ENCODE measurements at places on chromosomes 6 and 20.

GRCh38 chr20:46709055-46709458, 392 bp upstream of the SLC2A10 start:
- no peak for DNase-seq

- no peak for DNase-seq
Measured at GRCh38 chr6:145233955-145234354, 501.4 kb downstream of the EPM2A start.

DNA sequence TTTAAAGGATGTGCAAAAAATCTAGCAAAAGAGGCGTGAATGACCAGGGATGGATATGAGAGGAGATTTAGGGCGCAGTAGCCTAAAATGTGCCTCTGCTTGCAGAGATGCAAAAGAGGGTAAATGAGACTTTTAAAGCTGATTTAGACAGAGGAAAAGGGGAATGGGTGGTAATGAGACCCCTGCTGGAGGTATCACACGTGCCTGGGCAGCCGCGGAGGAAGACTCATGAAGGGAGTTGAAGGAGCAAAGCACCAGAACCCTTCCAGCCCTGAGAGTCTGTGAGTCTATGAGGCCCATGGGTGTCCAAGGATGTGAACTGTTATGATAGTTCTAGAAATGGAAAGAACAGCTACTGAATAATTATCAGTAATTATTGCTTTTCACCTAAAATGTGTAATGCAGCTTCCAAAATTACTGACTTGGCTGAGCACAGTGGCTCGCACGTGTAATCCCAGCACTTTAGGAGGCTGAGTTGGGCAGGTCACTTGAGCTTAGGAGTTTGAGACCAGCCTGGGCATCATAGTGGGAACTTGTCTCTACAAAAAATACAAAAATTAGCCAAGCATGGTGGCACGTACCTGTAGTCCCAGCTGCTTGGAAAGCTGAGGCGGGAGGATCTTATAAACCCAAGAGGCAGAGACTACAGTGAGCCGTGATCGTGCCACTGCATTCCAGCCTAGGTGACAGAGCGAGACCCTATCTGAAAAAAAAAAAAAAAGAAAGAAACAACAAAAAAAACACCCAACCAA, 38.2 kb upstream of the TIAM2 start:
- no peak for DNase-seq

GRCh38 chr6:126170433-126170832, 169.5 kb upstream of the CENPW start:
- DNase-seq, result no peak

DNA sequence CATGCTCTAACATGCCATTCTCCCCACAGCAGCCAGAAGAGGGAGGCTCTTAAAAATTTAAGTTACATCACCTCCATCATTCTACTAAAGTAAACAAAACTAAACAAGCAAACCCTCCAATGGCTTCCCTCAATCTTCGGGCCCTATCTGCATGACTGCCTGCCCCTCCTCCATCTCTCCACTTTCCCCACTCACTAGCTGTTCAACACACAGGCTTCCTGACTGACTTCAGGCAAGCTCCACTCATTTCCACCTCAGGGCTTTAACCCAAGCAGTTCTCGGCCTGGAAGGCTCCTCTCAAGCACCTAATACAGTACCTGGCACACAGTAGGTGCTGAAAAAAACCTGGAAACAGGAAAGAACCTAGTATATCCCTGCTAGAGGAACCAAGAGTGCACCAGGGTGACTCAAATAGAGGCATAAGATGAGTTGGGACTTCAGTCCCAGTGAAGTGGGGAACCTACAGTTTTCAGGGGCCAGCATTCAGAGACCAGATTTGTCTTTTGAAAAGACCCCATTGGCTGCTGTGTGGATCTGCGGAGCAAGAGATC, 2.8 kb downstream of the AHCY start:
- no peak for DNase-seq

DNA sequence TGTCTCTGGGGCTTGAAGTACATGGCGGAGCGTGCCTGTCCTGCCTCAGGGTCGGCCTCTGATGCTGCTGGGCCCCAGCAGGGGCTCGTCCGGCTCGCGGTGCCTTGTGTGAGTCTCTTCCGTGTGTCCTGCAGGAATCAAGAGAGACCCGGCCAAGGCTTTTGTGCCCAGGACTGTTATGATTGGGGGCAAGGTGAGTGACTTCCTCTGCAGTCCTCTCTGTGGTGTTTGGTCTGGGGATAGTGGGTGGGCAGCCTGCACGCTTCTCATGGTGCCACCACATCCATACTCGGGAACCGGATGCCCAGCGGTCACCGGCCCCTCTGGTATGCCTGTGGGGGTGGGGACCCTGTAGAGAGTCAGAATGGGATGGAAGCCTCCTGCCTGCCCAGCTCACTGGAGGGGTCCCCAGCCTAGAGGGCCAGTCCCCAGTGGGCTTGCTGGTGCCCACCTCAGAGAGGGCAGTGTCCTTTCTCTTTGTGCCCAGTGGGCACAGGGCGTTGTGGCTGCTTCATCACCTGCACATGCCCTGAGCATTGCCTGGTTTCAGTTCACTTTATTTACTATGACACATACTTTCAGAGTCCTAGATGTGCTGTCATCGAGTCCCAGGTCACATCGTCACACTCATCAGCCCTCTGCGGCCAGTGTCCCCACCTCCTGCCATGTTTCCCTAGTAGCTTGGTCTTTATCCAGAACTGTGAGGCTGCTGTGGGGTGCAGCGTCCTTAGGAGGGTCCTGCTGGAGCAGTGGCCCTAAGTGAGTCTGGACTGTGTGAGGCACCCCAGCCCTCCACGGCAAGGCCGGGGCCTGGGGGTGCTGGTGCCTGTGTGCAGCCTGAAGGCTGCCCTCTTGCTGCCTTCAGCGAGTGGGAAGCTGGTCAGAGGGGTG, 40.7 kb downstream of the PYGB start:
- DNase-seq, result no peak

DNA sequence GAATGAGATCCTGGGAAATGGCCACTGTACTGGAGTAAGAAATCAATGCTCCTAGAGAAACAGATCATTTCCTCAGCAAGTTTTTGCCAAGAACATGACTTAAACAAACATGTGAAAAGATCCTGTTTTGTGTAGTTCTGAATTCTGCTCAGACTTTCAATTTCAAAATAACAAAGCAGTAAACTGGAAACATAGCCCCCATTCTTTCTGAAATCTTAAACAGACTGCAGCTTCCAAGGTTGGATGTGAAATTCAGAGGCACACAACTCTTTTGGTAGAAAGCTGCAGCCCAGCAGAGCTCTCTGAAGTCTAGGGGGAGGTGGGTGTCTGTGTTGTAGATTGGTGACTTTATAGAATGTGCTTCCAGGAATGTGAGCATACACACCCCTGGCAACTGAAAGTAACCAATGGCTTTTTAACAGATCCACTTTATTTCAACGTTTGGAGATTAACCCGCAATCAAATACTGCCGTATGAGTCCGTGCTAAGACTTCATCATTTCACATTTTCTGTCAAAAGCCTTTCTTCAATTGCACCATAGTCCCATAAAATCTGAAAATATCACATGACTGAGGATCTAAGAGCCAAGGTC, 86.4 kb downstream of the ATXN1 start:
- no peak for DNase-seq

All from GM06990 (cell line).